ENCODE measurements at places on chromosomes 3 and 15.

DNA sequence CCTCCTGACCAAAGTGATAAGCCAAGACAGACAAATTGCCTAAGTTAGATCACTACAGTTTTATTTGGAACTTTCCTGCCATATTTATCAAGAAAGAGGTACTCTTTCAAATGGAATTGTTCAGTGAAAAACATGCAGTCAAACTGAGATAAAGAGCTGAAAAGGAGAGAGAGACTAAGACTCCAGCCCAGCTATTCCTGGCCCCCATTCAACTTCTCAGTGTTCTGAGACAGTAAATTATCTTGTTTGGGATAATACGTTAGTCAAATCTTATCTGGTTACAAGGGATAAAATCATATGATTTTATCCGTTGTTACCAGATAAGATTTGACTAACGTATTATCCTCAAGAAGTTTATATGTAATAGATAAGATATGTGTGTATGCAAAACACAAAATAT is 67.6 kb upstream of the CMC1 start:
- DNase-seq, result no peak

DNA sequence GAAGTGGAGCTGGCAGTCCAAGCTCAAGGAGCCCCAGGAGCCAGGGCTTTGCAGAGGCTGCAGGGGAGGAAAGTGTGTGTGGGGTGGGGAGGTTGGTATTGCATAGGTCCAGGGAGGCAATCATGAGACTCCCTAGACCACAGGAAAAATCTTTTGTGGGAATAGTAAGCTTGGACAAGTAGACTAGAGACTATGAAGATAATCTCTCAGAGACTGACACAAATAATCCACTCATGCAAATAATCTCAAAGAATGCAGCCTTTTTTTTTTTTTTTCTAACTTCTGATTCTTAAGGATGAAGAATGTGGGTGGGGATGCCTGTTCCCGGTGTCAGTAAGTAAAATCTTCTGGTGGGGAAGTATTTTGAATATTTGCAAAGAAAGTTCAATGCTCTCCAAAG is 113.7 kb downstream of the GREM1 start:
- DNase-seq, result no peak

DNA sequence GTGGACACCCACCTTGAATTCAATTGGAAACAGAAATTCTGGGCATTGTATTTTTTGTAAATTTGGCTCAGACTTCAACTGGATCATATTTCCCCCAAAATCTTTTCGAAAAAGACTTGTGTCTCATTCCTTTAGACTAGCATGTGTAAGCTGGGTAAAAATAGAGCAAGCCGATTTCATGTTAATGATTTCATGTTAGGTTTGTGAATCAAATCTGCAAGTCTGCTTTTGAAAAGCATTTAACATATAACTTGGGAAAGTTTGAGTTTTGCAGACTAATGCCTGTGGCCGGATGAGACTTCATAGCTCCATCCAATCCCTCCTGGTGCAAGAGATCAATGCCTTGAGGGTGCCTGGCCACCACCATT is 64.5 kb downstream of the FLNB start:
- no peak for DNase-seq

DNA sequence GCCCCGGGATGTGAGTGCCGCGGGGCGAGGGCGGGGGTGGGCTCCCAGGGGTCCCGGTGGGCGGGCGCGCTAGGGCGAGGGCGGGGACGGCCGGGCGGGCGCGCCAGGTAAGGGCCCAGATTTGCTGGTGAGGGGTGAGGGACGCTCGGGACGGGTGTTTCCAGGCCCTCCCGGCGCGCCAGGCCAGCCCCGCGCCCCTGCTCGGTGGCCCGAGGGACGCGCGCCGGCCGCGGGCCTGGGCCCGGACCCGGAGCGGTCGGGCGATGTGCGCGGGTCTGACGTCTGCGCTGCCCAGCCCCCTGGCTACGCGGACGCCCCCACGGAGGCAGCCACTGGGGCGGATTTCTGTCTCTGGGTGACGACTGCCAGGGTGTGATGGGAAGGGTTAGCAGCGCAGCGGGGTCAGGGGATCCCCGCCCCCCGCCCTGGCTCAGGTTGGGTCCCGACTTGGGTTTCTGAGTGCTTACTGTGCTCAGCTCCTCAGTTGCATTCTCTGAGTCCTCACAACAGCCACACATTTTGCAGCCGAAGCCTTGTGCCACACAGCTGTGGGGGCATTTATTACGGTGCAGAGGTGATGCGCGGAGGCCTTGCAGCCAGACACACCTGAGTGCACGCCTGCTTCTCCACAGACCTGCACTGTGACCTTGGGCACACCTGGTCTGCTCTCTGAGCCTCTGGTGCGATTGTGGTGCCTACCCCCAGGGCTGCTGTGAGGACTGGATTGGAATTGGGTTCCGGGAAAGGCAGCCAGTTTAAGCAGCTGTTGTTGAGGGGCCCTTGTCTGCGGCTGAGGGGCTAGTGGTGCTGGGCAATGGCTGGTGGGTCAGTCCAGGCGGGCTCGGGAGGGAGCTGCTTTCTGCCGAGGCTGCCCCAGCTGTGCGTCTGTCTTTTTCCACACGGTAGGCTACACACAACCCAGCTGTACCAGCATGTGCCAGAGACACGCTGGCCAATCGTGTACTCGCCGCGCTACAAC is 523 bp downstream of the HDAC11 start:
- peak; percentile 44 for DNase-seq

DNA sequence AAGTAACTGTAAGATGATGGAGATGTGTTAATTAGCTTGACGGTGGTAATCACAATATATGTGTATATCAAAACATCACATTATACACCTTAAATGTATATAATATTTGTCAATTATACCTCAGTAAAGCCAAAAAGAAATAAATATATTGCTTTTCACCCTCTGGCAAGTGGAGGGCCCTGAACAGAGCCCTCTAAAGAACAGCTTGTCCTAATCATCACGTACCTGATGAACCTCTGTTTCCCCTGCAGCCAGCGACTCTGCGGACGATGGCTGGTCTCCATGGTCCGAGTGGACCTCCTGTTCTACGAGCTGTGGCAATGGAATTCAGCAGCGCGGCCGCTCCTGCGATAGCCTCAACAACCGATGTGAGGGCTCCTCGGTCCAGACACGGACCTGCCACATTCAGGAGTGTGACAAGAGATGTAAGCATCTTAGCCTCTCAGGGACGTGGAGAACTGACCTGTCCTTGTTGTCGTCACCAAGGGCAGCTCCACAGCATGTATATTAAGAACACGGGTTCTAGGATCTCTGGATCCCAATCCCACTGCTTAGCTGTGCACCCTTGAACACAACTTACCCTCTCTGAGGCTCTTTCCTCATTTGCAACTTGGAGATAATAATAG is 6.3 kb downstream of the THBS1 start:
- no peak for DNase-seq

DNA sequence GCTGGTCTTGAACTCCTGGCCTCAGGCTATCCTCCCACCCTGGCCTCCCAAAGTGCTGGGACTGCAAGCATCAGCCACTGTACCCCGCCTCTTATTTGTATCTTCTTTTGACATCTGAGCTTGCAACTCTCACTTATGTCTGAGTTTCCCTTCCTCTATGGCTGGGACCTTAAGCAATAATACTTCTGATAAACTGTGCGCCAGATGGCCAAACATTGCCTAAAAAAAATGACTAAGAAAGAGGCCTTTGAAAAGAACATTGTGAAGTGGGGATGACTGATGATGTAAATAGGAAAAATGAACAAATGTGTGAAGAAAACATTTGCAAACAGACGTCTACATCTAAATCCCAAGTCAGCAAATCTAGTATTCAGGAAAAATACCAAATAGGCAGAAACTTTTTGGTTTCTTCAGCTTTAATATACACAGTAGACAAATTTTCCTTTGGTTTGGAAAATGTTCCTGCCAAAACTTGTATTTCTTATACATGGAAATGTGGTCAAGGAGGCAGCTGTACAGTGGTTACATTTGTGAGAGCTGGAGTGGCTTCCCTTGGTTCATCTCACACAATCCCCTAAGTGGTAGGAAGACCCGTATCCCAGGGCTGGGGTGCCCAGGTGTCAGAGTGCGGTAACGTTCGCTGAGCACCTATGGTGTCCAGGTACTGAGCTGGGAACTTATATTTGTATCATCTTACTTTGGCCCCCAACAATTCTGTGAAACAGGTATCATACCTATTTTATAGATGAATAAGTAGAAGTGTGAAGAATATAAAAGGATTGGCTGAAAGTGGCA is 11.6 kb upstream of the TFRC start:
- no peak for DNase-seq

DNA sequence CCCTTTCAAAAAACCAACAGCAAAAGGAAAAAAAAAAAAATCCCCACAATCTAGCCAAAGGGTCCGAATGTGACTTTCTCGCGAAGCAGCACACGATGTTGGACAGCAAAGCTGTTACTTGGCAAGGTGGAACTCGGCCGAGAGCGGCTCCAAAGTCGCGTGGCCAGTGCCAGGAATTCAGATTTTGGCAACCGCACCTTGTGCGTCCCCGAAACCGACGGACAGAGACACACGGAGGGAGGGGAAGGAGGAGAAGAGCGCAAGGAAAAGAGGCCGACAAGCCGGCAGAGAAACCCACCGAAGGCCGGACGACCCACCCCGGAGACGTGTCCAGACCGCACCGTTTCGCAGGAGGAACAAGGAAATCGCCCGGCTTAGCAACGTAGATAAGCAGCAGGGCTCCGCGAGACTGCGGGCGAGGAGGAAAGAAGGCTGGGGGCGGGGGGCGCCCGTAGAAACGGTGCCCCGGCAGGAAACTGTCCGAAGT is 517.3 kb downstream of the MECOM start:
- peak; percentile 9 for DNase-seq

DNA sequence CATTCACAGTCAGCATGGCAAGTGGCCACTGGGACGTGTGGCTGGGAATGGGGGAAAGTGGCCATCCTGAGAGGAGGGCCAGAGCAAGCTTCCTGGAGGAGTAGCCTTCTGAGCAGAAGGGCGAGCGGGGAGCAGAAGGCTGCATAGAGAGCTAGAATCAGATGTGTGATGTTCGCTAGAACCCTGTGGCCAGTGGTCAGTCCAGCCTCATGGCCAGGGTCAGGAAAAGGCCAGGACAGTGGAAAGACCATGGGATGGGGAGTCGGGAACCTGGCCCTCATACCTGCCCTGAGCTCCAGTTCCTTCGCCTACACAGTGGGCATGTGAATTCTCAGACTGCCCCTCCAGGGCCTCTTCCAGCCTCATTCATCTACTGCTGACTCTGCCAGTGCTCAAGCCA is 102.4 kb downstream of the DNAJB8 start:
- DNase-seq, result no peak

GRCh38 chr3:102480139-102480538 is 45.3 kb downstream of the ZPLD1 start:
- DNase-seq, result no peak

- DNase-seq, result no peak
Observed at GRCh38 chr3:173396191-173397041, 1.1 kb upstream of the NLGN1 start.

- no peak for DNase-seq
Observed at GRCh38 chr15:39267685-39268084, 313.2 kb upstream of the THBS1 start.

- DNase-seq, result no peak
Observed at GRCh38 chr3:73060302-73060723, 1.1 kb upstream of the EBLN2 start.

DNA sequence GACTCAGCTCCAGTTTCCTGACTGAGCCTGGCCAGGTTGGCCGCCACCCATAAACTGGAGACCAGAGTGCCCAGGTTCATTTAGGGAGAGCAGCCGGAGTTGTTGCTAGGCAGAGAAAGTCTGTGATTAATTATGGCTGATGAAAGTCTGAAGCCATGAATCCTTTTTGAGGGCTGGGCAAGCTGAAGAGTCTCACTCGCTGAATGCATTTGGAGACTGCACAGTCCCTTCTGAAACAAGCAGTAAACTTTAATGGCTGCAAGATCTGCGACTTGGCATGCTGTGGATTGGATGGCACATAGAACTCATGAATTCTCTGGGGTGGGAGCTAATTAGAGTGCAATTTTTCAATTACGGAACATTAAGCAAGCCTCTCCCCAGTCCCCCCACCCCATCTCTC is 282.1 kb downstream of the RPLP1 start:
- no peak for DNase-seq
